ENCODE measurements at places on chromosomes 7 and 10.

DNA sequence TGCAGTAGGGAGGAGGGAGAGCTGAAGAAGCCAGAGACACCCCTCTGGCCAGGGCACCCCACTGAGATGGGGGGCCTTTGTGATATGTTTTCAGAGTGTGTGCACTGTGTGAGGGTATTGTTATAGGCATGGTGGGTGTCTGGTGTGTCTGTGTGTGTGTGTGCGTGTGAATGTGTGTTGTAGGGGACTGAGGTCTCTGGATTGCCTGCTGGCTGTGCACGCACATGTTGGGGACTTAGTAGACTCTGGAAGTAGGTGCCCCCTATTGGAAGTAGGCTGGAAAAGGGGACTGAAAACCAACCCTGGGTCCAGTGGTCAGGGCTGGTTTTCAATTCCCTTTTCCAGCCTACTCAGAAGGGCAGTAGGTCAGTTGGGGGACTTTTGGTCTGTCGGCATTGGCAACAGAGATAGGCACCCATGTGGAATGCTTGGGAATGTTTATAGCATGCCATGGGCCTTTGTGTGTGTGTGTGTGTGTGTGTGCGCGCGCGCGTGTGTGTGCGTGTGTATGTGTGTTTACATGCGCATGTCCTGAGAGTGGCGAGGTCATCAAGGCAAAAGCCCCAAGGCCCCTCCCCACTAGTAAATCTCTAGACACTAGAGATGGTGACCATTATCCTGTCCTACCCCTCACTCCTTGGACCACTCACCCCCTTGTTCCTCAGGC lies 78.8 kb downstream of the HIF1AN start:
- no peak for DNase-seq

DNA sequence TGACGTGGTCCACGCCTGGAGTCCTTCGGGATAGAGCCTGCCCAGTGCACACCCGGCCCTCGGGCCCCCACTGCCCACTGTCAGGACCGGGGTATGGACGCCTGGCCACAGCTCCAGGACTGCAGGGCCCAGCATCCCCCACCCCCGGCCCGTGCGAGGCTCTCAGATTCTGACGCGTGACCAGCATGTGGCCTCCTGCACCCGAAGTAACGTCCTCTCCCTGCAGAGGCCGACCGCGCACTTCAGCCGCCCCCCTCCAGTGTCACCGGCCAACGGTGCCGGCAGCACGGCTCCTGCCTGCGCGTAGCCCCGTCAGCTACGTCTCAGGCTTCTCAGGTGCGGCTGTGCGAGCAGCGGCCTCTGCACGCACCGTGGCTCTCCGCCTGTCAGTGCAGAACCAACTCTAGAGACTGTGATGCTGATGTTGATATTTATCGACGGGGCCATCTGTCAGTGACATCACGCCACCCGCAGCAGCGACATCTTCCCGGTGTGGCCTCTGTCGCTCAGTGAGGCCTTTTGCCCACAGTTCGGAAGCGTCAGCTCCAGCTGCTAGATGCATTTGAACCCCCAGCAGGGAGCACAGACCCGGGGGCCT lies 40.1 kb upstream of the ADGRA1 start:
- DNase-seq, result no peak

- DNase-seq, result no peak
These were observed 15.7 kb upstream of the PRKAR1B start for GRCh38 chr7:742791-743190.

DNA sequence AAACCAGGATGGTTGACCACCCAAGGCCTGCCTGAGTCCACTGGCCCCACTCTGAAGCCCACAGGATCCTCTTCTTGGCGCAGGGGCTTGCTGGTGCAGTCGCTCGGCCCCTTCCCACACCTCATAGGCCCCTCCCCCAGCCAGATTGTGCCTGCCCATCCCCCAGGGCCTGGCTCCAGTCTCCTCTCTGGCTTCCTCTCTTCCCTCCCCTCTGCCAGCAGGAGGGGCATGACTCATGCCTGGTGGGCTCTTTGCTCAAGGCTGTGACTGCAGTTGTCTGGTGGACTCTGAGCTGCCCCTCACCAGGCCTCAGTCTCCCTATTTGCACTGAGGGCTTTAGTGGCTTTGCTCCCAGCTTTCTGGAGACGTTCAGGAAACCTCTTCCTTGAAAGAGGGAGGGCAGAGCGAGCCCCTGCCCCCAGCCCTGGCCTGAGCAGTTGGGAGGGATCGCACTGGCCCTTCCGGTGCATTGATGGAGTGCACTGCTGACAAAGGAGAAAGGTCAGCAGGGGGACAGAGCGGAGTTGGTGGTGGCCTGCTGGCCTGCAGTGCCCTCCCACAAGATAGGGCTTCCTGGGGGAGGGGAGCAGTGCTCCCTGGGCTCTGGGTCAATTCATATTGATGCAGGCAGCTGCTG lies 60.7 kb downstream of the ZMIZ1 start:
- DNase-seq, result no peak

DNA sequence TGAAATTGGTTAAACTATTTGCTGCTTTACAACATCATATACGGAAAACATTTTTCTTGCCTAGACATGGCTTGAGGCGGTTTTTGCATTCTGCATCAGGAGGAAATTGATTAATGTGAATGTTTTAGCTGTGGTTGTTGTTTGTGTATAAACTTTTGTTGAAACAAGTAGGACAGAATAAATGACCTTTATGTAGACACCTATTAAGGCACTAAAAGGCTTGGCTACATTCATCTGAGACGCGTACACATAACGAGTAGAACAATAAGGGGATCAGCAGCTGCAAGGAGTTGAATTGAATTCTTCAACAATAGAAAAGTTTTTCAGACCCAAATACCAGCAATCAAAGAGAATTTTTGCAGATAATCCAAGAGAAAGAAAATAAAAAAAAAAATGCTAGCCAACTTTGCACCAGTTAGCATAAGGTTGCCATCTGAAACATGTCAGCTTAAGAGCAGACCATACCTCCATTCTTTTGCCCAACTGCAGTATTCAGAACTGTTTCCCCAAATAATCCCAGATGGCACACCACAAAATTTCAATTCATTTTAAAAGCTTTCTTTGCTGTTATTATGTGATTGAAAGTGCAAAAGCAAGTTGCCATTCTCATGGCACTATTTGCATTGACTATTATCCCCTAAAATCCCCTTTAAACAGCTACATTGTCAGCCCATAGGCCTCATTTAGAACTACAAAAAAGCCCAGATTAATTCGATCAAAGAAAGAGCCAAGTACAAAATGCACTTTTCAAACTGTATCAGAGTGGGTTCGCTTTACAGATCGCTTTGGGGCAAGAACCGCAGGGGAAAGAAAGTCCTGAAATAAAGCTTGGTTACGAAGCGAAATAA lies 49.6 kb downstream of the GCC1 start:
- no peak for DNase-seq

DNA sequence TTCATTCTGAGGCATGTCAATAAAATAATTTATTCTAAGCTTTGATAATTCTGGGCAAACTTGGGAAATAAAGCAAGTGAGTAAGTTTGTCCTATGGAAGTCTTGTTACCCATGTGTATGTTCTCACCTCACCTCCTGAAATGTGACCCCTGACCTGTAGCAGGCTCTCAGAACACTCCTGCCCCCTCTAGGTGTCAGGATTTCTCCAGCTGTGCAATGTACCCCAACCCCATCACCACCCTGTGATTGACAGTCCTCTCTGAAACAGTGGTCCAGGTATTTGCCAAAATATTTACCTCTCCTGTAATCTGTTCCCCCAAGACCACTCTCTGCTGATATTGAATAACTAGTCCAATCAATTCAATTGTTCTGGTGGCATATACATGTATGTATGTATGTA lies 122.6 kb upstream of the PTER start:
- DNase-seq, result no peak

- DNase-seq, result no peak
These were observed 115.7 kb downstream of the MAD1L1 start for GRCh38 chr7:2116989-2117591.

- DNase-seq, result no peak
These were observed 137.0 kb upstream of the SEMA3A start for GRCh38 chr7:84331616-84332015.

GRCh38 chr7:75537731-75538130 lies 45.6 kb downstream of the SPDYE5 start:
- no peak for DNase-seq

- DNase-seq, result no peak
These were observed 173.7 kb upstream of the PRPS1L1 start for GRCh38 chr7:18201350-18201749.

DNA sequence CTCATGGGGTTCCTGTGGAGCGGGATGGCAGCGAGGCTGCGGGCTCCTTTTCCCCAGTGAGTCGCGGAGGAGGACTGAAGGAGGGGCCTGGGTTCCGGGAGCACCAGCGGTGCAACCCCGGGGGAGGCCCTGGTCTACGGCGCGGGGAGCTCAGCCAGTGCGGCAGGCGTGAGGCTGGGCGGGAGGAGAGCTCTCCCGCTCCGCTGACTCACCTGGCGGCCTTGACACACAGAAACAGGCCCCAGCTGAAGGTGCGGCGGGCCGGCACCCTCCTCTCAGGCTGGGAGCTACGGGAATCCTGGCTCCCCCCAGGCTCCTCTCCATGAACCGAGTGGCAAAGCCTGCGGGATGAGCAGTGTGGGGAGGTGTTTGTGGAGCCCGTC lies 6.8 kb upstream of the NOM1 start:
- DNase-seq, result no peak

DNA sequence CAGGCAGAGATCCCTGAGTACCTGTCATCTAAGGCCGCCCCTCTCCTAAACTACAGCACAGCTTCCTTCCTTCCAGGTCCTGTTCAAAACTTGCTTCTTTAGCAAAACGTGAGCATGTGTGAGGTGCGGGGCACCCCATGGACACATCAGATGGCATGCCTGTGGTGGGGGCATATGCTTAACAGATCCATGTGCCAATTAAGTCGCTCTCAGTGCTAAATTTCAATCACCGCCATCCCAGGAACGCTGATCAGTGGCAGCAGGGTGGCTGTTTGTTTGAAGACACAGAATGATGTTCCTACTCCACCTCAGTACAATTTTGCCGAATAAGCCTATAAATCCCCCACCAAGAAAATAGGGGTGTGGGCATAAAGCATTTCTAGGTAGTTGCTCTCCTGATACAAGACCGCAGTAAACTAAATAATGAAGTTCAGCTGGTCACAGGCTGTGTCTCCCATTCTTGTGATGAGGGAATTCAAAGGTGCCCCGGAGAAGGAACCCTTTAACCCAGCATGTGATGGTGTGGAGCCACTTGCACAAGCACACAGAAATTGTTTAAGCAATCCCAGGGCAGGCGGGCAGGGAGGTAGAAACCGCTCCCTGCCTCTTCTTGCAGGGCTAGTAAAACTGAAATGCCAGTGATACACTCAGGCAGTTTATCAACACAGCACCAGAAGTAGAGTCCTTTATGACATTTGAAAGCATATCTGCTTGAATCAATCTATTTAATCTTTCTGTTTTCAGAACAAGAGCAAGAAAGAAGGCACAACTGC lies 205.7 kb downstream of the SORCS1 start:
- no peak for DNase-seq

- no peak for DNase-seq
These were observed 19.9 kb upstream of the ZMIZ1 start for GRCh38 chr10:79048639-79049550.

DNA sequence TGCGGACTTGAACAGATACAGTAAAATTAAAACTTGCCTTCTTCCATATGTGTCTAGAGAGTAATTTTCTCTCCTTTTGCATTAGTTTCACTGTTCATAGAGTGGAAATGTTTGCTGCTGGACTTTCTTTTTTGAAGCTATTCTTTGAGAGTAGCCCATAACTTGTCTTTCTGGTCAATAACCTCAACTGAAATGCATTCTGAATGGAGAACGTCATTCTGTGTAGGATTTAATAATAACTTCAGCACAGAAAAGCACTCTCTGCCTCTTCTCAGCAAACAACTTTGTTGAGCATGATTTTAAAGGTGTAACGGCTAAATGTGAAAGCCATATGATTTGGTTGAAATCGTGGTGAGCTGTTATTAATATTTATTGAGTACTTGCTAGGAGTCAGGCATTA lies 111.8 kb downstream of the CUX1 start:
- DNase-seq, result no peak

- DNase-seq, result no peak
These were observed 9.5 kb upstream of the ADAM12 start for GRCh38 chr10:126397640-126398382.

DNA sequence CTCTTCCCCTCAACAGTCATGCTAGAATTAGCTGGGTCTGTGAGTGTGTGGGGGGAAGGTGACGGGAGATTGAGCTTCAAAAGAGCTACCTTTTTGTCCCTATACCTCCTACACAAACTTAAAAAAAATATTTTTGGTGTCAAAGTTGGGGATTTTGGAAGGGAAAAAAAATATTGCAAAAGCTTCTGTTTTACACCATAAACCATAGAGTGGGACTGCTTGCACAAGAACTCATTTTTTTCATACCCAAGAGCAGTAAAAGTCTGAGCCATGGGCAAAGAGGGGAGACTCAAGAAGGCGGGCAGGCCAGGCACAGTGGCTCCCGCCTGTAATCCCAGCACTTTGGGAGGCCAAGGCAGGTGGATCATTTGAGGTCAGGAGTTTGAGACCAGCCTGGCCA lies 9.4 kb upstream of the ZDHHC4 start:
- no peak for DNase-seq

DNA sequence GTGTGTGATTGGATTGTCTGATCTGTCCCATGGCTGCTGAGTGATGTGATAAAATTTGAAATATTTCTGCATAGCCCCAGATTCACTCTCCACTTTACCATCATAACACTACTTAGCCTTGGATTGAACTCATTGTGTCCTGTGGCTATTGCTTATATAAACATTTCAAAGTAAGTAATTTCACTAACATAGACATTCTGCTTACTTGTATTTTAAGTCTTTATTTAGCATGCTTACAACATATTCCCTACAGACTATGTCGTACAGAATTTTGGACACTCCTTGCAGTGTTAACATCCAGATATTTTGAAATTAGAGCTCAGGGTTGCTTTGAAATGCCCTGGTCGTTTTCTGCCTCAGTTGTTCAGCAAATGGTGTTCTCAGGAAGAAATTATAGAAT lies 117.6 kb downstream of the LRRC4 start:
- no peak for DNase-seq

- DNase-seq, result no peak
These were observed 8.4 kb downstream of the OSBPL3 start for GRCh38 chr7:24971333-24972165.

DNA sequence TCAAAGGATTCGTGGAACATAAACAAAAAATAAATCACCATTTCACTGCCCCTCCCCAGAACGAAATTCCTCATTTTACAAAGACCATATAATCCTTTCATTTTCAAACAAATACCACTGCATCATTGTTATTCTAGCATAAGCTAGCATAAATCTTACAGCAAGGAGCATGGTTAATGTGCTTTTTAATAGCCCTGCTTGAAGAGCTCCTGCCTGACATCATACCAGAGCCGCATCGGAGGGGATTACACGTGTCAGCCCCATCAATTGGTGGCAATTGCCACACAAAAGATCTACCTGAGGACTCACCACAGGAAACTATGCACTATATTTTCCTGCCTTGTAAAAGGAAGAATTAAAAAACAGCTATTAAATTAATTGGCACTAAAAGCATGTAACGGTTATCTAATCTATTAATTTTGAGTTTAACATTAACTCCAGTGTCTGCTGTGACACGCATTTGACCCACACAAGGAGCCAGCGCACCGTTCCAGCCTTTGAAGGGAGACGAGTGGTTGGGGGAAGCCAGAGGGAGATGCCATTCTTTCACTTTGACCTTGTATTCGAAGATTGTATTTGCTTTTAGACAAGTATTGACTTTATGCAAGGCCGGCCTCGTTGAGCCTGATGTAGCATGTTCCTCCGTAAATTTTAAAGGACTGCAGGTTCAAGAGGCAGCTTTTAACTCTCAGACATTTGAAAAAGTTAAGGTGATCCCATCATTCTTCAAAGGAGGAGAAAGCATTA lies 261.1 kb upstream of the RNF32 start:
- no peak for DNase-seq

All from stimulated activated CD4-positive, alpha-beta T cell treated with anti-CD3 and anti-CD28 coated beads, Interleukin-15, amount 100 ng/mL, for 1 hour (primary cell).